ENCODE measurements at places on chromosomes 13 and 19.

GRCh38 chr13:109159650-109160309, 530.4 kb downstream of the MYO16 start:
- DNase-seq: no peak

DNA sequence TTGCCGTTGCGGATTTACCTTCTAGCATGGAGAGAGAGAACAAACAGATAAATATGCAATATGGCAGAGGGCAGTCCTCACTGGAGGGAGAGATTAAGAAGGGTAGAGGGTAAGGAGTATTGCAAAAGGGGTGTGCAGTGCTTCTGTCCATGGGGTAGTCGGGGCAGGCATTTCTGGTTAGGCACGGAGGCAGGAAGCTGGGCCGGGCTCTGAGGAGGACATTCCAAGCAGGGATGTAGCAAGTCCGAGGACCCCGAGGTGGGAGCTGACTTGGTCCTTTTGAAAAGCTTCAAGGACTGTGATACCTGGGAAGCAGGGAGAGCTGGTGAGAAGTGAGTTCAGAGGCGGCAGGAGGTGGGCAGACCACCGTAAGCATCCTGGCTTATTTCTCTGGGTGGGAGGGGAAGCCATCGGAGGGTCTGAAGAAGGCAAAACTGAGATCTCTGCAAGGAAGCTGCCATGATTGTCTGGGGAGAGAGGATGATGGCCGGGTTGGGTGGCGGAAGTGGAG, 214.9 kb downstream of the FGF9 start:
- no peak for DNase-seq

GRCh38 chr19:2540646-2541454, 64.9 kb downstream of the GADD45B start:
- DNase-seq: no peak

GRCh38 chr13:48580185-48580803, 47.4 kb upstream of the RCBTB2 start:
- DNase-seq: no peak

DNA sequence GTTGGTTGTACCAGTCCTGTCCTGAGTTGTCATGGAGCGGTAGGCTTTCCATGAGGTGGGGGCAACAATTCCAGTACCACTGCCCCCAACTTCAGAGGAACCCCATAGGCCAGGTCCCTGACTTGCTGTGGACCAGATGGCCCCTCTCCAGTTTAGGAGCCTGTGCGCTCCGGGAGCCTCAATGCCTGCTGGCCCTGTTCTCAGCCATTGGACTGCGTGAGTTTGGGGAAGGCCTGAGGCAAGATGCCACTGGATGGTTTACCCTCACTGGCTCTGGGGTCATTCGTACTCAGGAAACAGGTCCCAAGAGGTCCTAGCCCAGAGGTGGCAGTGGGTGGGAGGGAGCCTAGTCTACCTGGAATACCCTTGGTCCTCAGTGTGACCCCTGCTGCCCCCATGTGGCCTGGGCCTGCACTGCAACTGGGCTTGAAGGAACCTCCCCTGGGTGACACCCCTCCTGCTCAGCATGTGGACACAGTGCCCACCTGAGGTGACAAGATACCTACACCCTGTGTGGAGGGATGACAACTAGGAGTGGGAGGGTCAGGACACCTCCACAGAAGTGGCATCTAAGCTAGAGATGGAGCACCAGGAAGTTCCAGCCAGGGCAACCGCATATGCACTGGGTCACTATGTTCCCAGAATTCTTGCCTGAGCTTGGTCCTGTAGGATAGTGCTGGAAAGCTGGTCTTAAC, 6.0 kb upstream of the PRR19 start:
- no peak for DNase-seq

DNA sequence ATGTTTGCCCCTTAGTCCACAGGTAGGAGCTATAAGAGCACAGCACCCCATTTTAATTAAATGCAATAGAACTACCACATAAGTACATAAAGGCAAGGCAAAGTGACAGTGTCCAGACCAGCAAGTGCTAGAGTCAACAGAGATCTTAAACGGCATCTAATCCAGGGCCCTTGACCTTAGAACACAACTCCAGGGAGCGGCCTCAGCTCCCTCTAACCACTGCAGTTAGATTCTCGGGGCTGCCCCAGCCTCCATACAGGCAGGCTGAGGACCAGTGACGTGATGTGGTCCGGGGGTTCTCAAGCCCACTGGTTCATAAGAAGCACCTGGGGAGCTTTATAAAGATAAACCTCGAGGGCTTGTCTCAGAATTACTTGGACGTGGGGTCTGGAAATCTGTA, 10.0 kb upstream of the ATP12A start:
- DNase-seq: no peak

DNA sequence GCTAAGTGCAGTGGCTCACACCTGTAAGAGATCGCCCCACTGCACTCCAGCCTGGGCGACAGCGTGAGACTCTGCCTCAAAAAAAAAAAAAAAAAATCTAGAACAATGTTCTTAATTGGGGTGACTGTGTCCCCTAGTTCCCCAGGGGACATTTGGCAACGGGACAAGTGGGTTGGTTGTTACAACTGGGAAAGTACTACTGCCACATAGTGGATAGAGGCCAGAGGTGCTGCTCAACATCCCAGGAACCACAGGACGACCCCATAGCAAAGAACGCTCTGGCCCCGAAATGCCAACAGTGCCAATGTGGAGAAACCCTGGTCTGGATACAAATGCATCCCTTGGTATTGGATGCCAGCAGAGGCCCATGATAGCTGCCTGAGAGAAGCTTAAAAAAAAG, 11.8 kb downstream of the NLRP12 start:
- DNase-seq: no peak
